ENCODE measurements at places on chromosomes 12 and 14.

DNA sequence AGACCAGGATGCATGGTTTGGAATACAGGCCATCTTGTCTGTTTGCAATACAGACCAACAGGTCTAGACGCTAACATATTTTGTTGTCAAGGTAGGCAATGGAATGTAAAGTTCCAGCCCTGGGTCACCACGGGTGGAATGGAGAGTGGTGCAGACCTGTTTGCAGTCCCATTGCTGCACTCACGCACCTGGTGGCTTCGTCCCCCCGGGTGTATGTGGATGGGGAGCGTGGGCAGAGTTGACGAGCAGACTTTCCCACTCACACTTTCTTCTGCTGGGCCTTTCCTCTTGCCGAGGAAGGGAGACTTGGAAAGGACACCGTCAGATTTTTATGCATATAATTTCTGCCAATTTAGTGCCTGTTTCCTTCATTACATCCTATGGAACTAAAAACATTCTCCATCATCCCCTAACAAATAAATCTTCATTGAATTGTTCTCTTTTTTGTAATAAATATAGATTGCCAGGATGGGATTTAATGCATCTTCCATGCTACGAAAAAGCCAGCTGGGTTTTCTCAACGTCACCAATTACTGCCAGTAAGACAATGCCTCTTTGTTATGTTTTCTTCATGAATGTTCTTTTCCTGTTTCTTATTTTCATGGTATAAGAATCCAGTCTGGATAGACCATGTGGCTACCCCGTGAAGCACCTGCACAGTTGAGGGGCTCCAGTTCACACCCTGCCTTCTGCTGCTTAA is 15.2 kb downstream of the DCAF4 start:
- no peak for DNase-seq

DNA sequence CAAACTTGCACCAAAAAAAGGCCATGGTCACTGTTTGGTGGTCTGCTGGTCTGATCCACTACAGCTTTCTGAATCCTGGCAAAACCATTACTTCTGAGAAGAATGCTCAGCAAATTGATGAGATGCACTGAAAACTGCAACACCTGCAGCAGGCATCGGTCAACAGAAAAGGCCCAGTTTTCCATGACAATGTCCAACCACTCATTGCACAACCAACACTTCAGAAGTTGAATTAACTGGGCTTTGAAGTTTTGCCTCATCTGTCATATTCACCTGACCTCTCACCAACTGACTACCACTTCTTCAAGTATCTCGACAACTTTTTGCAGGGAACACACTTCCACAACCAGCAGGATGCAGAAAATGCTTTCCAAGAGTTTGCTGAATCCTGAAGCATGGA is 7.0 kb upstream of the DHRS2 start:
- no peak for DNase-seq

DNA sequence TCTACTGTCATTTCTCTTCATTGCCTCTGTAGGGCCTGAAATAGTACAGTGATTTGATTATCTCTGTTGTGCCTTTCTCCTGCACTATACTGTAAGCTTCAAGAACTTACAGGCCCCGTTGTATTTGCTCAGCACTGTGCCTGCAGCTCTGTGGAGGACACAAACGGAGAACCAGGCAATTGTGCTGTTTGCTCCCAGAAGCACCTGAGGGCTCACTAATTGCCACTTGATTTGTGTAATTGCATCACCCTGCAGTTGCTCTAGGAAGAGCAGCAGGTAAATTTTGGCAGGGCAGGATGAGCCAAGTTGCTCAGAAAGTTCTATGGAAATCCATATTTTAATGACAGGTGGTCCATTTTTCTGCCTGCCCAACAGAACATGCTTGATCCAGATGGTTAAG is 11.6 kb upstream of the KRT82 start:
- DNase-seq, result no peak

- no peak for DNase-seq
Observed at GRCh38 chr14:66074537-66074936, 411.6 kb upstream of the CCDC196 start.

DNA sequence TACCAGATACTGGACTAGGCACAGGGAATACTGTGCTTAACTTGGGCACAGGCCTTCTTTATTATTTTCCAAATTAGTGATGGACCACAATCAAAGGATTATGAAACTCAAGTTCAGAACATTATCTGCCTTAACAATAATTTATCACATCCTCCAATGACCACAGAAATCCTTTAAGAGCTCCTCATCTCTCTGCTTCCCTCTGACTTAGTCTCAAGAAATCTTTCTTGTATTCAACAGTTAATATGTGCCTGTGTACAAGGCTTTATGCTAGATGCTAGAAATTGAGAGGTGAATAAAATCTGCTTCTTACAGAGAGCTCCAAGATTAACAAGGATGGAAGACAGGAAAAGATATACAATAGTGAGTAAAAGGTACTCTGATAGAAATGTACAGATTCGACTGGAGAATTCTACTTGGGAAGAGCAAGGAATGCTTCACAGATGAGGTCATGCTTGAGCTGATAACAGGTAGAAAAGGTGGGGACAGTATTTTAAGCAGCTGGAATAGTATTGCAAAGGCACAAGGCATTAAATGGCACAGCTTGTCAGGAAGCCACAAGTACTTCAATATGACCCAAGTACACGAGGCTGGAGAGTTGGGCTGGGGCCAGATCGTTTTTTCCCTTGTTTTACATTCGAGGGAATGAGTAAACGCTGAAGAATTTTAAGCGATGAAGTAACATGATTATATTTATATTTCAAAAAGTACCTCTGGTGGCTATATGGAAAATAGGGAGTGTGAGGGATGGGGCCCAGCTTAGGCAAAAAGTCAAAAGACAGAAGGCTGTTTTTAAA is 55.1 kb upstream of the ARID2 start:
- DNase-seq, result no peak

DNA sequence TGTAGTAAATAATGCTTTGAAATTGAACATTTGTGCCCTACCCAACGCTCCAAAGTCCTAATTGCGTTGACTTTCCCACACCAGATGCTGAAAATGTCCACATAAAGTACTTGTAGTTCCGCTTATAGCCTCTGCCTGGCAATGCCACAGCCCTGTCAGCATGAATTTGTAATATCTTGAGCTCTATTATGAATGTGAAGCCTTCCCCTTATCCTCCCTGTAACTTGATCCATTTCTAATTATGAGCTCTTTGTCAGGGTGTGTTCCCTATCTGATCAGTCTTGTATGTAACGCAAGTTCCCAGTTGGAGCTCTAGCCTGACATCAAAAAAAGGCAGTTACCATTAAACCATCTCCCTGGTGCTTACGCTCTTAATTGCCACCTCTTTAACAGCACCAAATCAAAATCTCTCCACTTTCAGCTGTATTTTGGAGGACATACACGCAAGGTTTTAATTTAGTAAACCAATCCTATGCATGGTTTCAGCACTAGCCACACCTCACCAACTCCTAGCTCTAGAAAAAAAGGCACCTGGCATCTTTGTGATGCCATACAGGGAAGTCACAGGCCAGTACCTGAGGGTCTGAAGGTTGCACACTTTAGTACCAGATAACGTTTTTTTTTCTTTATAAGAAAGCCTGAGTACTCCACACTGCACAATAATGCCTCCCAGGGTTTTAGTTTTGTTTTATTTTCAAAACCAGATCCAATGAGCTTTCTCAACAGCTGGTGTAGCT is 69.3 kb downstream of the EEA1 start:
- no peak for DNase-seq

GRCh38 chr12:99383258-99383657 is 264.3 kb upstream of the GARIN6 start:
- no peak for DNase-seq

DNA sequence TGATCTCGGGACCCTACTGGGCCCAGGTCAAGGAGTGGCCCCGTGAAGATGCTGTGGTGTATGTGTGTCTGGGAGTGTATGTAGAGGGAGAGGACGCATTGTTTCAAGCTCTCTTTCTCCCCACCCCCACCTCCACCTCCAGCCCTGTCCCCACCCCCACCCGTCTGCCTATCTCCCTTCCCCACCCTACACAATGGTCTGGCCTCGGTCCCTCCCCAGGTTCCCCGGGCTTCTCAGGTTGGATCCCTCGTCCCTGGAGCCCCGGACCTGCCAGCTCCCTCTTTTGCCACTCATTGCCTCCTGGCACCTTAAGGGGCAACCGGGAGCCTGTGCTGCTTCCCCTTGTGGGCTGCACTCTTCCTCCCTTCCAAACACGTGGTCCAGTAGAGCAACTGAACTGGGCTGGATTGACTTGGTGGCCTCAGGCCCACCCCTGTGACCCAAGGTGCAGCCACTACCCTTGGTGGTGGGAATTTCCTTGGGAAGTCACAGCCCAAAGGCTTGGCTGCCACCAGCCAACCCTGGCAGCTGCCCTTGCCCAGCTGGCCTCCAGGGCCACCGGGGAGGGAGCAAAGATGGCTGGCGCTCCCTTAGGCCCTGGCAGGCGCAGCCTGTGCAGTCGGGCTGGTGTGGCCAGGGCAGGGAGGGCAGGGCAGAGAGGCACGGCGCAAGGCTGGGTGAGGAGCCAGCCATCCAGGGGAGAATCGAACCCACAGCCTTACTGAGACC is 628 bp downstream of the VRTN start:
- DNase-seq, result no peak

- no peak for DNase-seq
Observed at GRCh38 chr12:106492857-106493256, 89.9 kb upstream of the RFX4 start.

GRCh38 chr14:96658611-96659010 is 138.6 kb upstream of the VRK1 start:
- no peak for DNase-seq

GRCh38 chr14:23538785-23539184 is 12.8 kb downstream of the ZFHX2 start:
- no peak for DNase-seq

- DNase-seq, result no peak
Observed at GRCh38 chr12:75047885-75048525, 161.6 kb downstream of the KCNC2 start.

DNA sequence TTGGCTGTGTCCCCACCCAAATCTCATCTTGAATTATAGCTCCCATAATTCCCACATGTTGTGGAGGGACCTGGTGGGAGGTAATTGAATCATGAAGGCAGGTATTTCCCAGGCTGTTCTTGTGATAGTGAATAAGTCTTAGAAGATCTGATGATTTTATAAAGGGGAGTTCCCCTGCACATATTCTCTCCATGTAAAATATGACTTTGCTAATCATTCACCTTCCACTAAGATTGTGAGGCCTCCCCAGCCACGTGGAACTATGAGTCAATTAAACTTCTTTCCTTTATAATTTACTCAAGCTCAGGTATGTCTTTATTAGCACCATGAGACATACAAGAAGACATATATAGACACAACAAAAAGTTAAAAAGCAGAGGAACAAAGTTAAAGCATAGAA is 120.0 kb downstream of the CPNE8 start:
- no peak for DNase-seq

- DNase-seq, result no peak
Observed at GRCh38 chr12:74725154-74725553, 187.5 kb downstream of the ATXN7L3B start.

DNA sequence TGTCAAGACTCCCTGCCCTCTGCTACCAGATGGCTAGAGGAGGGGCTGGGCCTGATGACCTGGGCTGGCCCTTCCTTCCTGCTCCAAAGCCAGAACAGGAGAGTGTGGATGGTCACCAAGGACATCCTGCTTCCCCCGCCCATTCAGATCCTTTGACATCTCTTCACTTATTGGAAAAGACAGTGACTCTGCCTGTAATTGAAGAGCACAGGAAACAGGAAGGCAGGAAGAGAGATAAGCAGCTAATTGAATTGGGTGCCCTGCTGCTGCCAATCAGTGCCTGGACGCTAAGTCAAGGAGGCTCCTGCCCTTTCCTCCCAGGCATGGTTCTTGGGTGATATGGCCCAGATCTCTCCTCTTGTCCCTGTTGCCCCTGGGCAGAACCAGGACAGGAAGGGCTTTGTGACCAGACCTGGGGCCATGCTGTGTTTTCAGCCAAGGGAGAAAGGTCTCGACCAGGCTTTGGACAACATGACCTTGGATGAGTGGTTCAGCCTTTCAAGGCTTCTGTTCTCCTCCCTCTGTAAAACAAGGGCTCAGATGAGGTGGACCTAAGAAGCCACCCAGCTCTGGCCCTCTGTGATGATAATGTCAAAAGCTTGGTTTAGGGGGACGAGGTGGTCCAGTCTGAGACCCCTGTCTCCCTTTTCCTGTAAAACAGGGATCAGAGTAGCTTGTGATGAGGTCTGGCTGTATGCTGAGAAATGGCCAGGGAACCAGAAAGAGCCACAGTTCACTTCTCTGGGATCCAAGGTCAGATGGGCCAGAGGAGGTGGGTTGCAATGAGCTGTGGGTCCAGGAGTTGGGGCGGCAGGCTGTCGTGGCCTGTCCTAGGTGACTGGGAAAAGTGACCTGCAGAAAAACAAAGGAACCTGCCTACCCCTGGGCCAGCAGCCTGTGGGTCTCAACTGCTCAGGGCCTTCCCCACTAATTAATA is 38.8 kb downstream of the FAM222A start:
- DNase-seq, result no peak

- no peak for DNase-seq
Observed at GRCh38 chr12:48863291-48863690, 2.4 kb downstream of the RND1 start.

GRCh38 chr12:47762850-47763465 is 4.3 kb upstream of the RAPGEF3 start:
- no peak for DNase-seq

GRCh38 chr14:95026851-95027463 is 130.4 kb downstream of the DICER1 start:
- DNase-seq, result no peak

GRCh38 chr14:81669308-81669707 is 135.7 kb upstream of the SEL1L start:
- DNase-seq, result no peak

DNA sequence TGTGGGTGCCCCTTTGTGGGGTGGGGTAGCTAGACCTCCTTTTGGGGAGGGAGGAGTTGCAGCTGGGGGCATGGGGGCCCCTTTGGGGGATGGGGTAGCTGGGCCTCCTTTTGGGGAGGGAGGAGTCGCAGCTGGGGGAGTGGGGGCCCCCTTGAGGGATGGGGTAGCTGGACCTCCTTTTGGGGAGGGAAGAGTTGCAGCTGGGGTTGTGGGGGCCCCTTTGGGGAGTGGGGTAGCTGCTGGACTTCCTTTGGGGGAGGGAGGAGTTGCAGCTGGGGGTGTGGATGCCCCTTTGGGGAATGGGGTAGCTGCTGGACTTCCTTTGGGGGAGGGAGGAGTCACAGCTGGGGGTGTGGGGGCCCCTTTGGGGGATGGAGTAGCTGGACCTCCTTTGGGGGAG is 7.0 kb downstream of the NACA start:
- no peak for DNase-seq

- DNase-seq, result no peak
Observed at GRCh38 chr12:97756066-97756666, 293.6 kb downstream of the RMST start.
